IPS-NIHi11 (cell line): ENCODE measurements at places on chromosomes 3 and 15.

GRCh38 chr3:16840101-16840424 is 44.7 kb upstream of the PLCL2 start:
- DNase-seq, result no peak

DNA sequence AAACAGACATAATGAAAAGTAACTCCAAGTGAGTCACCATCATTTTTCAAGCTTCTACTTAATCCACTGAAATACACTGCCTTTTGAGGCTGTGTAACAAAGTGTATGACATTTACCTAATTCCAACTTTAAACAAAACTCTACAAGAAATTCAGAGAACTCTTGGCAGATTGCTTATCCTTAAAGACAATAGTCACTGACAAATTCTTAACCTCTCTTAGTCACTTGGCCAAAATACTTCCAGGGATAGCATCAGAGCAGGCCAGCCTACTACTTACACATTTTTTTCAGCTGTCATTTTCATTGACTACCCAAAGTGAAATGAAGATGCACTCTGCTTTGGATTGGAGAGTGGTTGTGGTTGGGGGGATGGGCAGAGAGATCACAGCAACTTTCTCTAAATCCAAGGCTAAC is 3.6 kb downstream of the WWTR1 start:
- DNase-seq, result no peak

DNA sequence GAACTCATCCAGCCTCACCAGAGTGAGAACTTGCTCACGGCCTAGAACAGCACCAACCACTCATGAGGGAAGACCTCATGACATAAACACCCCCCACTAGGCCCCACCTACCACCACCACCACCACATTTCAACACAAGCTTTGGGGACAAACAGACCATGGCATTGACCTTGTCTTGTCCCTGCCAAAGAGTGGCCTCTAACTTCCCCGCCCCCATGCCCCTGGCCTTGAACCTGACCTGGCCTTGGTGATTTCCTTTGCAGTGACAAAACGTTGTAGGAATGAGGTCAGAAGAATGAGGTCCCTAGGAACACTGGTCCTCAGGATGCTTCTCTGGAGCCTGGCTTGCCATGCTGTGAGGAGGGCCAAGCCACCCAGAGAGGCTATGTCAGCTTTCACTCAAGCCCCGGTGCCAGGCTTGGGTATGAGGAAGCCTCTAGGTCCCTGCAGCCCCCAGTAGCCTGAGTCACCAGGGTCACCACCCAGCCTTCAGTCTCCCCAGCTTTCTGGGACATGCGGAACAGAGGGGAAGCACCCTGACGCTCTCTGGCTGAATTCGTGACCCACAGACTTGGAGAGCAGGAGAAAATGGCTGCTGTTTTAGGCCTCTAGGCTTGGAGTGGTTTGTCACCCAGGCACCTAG is 57.9 kb downstream of the TPRA1 start:
- DNase-seq, result no peak

GRCh38 chr3:132624790-132625189 is 27.7 kb downstream of the ACKR4 start:
- DNase-seq, result no peak

DNA sequence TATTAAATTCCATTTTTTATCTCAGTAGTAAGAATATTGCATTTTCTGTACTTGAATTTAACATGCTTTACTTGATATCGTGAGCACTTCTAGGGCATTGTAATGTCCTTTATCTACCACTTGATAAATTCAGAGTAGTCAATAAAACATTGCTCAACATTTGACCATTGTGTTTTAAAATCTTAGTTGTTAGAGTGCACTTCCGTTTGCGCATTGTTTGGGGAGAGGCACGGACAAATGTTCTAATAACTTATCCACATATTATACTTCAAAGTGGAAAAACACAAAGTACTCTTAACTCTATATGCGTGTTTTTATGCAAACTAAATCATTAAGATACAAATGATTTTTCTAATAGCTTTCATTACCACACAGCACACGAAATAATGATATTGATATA is 419 bp downstream of the FAM227B start:
- DNase-seq, result no peak

- DNase-seq, result no peak
Measured at GRCh38 chr3:12588039-12589009, 31.4 kb downstream of the MKRN2 start.

DNA sequence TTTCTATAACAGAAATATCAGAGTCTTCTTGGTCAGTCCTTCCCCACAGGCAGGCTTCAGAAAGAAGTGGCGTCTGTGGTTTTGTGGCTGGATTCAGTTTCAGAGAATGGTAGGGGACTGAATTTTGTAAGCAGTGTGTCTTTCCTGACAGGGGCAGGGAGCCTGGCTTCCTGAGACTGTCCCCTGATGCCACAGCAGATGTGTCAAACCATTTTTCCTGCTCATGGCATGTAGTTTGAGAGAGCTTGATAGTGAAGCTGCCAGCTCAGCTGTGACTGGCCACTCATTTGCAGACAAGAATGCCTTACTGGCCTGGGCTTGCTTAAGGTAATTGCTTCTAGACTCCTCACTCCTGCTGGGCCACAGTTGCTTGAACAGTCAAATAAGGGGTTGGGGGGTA is 26.4 kb downstream of the LARS2 start:
- no peak for DNase-seq

DNA sequence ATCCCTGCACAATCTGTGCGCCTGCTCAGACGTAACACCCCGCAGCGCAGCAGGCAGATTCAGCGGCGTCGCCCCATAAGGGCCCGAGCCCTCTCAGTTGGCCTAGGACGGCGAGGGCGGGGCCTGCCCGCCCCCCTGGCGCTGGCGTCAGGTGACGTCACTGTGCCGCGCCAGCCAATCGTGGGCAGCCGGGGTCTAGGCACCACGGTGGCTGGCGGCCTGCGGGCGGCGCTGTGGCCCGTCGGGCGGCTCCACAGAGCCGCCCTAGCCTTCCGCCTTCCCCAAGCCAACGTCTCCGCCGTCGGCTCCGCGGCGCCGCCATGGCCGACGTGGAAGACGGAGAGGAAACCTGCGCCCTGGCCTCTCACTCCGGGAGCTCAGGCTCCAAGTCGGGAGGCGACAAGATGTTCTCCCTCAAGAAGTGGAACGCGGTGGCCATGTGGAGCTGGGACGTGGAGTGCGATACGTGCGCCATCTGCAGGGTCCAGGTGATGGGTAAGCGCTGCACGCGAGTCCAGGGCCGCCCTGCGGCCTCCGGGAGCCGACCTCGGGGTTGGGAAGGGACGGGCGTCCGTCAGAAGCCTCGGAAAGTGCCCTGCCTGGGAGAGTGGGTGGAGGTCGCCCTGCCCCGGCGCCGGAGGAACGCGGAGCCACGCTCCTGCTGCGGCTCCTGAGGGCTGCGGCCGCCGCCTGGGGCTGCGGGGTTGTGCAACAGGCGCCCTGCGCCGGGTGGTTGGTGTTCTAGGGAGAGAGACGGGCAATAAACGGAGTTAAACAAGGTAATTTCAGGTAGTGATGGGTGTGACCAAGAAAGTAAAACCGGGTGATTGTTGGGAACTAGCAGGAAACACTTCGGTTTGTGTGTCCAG is at the start of gene RNF7:
Gene RNF7 (plus strand): TSS at position 277 of the 869 bp plus-strand sequence. CDS start 44 bp downstream, at position 321.
- DNase-seq, result peak; percentile 98

DNA sequence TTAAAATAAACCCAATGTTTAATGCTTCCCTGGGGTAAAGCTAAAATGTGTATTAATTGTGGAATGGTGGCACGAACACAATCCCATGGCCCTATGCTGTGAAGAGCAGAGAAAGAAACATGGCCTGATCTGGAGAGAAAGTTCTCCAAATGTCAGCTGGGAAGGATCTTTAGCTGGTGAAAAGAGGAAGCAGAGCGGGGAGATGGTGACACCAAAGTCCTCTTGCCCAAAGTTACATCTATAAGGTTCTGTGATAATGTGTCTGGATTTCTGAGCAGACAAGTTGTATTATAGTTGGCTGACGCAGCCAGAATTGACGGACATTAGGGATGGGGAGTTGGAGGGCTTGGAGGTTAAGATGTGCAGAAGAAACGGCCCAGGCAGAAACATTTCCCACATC is 196.2 kb downstream of the CHST2 start:
- no peak for DNase-seq

DNA sequence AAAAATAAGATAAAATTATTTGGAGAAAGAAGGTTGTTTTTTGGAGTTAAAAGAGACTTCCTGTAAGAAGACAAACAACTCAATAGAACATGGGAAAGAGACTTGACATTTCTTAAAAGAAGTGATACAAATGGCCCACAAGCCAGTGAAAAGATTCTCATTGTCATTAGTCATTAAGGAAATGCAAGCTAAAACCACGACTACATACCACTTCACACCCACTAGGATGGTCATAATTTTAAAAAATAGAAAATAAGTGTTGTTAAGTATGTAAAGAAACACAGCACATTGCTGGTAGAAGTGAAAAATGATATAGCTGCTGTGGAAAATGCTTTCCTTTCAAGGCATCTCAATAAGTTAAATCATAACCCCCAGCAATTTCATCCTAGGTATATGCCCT is 44.4 kb upstream of the GK5 start:
- DNase-seq, result no peak

DNA sequence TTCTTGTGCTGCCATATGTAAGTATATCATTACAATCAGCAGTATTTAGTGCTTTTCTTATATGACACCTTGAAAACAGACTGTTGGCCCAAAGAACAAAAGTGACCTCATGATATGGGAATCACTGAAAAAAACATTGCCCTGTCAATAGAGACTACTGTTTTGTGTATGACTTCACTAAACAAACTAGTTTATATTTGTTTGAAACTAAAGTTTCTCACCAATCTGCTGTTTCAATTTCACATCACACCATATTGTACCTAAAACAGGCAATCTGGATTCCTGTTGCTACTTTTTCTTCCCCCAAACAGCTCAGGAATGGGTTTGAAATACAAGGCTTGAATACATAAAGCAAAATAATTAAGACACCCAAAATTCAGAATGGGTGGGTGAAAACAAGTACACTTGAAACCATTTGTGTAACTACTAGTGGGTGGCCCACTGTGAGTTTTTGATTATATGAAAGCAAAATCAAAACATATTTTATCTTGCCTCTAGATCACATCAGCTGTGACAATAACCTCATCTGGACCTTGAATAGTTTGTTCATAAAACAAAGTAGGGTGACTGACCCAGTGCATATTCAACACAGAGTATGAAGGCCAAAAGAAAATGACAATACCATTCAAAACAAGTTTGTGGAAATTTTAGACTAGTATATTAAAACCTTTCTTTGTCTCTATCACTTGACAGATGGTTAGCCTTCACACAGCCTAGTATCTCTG is 5.9 kb downstream of the ZBTB20 start:
- DNase-seq, result no peak

DNA sequence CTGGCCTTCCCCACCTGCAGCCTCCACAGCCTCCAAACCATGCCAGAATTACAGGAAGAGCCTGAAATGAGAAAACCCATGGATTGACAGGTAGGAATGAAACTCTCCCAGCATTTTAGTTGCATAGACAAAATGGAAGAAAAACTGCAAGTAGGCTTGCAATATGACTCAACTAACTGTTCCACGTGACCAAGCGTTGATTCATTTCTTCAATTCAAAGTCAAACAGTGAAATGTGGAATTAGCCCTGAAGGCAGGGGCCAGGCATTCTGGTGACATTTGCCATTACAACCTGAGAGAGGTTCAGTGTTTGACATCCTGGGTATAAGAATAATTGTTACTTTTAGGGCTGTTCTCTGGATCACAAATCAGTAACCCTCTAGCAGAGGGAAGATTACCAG is 676.5 kb upstream of the CFAP20DC start:
- no peak for DNase-seq

- DNase-seq, result no peak
Measured at GRCh38 chr3:50649451-50649931, 25.2 kb upstream of the DOCK3 start.

- no peak for DNase-seq
Measured at GRCh38 chr3:157094751-157095480, 65.0 kb downstream of the CCNL1 start.

- no peak for DNase-seq
Measured at GRCh38 chr15:80640531-80641121, 54.5 kb upstream of the ABHD17C start.

DNA sequence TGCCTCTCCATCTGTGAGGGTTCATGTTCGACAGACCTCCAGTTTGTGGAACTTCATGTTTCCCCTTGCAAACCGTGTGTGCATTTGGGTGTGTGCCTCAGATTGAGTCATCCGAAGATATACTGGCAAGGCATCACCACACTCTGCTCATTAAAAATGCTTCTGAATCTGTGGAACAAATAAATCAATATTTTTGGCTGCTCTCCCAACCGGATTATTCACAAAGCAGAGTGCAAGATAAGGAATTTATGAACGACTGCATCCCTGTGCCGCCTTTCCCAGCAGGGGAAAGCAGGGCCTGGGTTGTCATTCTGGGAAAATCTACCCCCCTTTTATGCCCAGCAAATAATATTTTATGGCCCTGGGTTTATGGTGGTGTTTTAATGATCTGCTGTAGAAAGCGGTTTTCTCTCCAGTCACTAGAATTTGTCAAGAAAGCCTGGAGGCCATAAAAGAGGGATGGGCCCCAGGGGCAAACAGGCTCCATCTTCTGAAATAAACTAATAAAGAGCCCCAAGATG is 4.2 kb upstream of the WNT5A start:
- no peak for DNase-seq

DNA sequence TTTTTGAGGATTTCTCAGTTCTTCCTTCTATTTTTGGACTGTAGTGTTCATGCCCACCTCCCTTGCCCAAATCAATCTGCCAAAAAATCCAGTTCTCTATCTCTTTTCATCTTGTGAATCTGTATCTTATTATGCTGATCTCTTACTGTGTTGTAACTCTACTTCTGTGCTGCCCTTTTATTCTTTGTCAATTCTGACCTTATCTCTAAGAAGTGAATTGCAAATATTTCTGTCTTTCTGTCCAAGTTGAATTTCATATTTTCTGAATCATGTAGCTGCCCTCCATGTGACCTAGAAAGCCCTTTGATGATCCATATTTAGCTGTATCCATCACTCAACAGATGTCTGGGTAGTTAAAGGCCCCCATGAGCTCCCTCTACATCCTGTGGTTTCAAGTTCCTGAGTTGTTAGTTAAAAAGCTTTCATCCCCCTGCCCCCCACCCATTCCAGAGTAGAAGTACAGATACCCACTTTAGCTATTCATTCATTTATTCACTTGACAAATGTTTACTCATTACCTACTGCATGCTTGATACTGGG is 33.6 kb upstream of the ETV5 start:
- DNase-seq, result no peak

GRCh38 chr15:26197719-26198118 is 334.6 kb upstream of the ATP10A start:
- DNase-seq, result no peak

GRCh38 chr3:129673012-129673411 is 66.5 kb upstream of the PLXND1 start:
- no peak for DNase-seq

- DNase-seq, result no peak
Measured at GRCh38 chr3:196774848-196775422, 35.3 kb downstream of the PAK2 start.
